ENCODE measurements at places on chromosomes 7 and 10.
A peak's percentile ranks its signal among the peaks of the same experiment; 100 is the strongest.

DNA sequence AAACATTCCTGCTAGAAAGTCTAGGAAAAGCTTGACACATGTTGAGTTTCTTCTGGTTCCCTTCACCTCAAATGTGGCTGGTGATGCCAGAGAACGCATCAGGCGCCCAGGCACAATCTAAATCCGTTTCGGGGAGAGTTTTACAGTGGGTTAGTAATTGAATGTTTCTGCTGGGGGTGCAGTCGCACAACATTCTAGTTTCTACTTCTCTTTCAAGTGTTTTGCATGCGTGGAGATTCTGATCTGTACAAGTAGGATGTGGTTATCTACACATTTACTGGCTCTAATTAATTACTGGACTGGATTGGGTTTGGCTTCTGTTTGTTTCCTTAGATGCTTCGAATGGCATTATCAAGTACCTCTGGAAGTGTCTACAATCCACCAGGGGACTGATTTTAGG, 173.8 kb downstream of the TMEM26 start:
- no peak for DNase-seq

DNA sequence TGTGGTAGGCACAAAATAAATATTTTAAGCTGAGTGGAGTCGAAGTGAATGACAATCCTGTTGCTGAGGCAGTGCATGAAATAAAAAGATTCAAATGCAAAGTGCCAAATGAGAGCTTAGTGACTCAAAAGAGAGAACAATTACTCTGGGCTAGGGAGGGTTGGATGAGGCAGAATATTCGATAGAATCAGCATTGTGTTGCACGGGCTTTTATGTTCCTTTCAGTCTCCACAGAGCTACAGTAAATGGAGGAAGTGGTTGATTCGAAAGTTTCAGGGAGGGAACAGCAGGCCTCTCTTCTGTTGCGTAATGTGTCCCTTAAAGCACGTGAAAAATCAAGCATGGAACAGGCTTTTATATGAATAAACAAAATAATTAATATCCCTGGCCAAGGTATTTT, 599.3 kb upstream of the CELF2 start:
- peak; percentile 52 for DNase-seq

GRCh38 chr10:14185316-14186045, 145.2 kb downstream of the FRMD4A start:
- DNase-seq = peak; percentile 91

DNA sequence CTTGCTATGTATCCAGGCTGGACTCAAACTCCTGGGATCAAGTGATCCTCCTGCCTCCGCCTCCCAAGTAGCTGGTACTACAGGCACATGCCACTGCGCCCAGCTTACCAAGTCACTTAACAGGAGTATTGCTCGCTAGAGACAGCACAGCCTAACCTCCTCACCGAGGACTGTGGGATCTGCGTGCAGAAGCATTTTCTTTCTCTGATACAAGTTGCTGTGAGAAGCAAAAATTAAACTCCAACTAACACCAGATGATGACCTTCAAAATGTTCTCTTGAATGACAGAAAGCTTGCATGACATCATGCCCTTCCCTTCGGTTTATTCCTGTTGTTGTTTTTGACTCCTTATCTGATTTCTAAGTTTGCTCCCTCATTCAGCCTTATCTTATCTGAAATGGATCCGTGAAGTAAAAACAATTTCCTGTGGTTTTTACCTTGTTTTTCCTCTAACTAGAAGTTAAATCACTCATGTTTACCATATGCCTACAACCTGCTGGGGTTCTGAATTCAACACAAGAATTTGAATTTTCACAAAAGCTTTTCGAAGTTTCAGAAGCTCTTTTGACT, 94.4 kb upstream of the KIF5B start:
- DNase-seq = no peak

DNA sequence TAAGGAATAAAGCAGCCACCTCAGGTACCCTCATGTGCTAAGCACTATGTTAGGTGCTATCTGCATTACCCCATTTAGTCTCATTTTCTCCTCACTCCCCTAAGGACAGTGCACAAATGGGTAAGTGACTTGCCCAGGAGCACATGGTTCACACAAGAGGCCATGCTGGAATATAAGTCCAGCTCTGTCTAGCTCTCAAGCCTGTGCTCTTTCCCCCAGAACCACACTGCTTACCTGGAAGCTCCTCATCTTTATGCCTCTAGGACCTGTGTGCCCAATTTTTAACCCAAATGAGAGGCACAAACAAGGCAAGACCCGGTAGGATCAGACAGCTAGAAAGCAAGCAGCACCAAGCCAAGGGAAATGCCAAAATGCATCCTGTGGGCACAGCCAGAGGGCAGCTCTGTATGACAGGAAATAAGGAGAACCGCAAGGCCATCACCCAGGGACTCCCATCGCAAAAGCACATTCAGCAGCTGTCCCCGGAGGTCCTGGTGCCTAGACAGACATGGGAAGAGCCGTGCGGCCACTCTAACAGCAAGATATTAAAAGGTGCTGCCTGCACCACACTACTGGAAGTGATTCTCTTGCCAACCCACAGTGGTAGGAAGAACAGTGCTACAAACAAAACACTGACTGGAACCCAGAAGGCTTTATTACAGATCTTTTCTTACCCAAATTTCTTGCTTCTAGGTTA, 88.1 kb downstream of the GSAP start:
- DNase-seq = no peak

DNA sequence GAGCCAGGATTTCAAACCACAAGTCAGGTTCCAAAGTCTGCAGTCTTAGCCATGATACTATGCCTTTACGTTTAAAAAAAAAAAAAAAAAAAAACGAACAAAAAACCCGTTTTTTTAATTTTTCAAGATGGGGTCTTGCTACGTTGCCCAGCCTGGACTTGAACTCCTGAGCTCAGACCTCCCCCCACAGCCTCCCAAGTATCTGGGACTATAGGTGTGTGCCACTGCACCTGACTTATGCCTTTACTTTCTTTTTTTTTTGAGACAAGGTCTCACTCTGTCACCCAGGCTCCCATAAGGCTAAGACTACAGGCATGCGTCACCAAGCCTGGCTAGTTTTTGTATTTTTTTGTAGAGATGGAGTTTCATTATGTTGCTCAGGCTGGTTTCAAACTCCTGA, 14.7 kb downstream of the ASNS start:
- DNase-seq = no peak

Measured in GM12864 (cell line).